ENCODE measurements at places on chromosomes 16 and 17.

GRCh38 chr17:14299280-14300141, 1.4 kb upstream of the HS3ST3B1 start:
- DNase-seq: no peak

DNA sequence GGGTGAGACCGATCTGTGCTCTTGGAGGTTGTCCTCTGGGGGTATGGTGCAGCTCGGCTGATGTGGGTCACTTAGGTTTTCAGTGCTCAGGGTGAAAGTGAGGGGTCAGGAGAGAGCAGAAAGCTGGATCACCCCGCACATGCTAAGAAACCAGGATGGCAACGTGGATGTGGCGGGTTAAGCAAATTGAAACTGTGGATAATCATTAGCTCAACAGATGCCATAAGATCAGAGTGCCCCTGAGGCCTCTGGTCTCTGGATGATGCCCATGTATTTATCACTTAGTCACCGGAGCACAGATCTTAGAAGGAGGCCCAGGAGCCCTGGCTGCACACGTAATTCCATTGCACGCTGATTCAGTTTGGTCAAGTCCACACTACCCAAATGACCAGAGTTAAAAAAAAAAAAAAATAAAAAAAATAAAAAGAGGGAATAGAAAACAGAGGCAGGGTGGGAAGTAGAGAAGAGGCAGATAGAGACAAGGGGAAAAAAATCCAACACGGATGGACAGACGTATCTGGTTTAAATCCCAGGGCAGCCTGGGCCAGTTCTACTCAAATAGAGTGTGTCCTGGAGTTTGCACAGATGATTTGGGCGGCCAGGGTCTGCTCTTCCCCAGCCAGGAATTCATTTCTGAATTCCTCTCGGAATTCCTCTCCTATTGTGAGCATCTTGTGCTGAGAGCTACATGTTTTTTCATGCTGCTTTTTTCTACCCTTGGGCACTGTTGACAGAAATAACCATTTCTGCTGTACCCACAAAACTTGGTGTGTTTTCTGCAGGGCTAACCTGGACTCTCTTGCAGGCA, 378.3 kb downstream of the CPPED1 start:
- DNase-seq: no peak

- no peak for DNase-seq
Measured at GRCh38 chr16:2987286-2987685, 7.0 kb upstream of the PKMYT1 start.

DNA sequence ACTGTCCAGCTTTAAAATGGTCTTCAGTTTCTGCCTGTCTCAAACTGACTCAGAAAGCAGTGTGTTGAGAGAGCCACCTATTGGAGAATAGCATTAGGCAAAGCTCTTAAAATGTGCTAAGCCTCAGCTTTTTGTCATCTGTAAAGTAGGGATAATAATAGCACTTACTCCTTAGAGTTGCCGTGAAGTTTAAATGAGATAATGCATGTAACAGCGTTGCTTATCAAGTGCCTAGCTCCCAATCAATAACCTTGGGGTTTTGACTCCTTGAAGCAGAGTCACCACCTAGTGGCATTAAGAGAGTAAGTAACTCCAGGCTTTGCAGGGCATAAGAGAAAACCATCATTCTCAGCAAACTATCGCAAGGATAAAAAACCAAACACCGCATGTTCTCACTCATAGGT, 163.3 kb downstream of the HS3ST2 start:
- peak; percentile 17 for DNase-seq

- DNase-seq: no peak
Measured at GRCh38 chr16:82658796-82659195, 32.0 kb downstream of the CDH13 start.

DNA sequence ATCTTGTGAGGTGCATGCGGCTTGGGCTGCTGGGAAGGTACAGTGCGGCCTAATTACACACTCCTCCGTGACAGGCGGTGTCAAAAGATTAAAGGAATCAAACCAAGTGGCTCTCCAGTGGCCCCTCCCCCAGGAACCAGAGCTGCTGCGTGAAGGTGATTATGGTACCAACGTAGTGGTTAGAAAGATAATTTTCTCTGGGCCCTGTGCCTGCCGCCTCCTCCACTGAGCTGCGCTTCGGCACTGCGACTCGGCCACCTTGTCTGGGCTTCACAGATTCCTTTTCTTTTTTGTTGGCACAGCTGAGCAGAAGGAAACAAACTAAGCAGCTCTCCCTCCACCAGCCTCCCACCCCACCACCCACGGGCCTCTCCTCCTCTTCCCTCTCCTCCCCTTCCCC, 113.2 kb upstream of the SDK2 start:
- DNase-seq: no peak

DNA sequence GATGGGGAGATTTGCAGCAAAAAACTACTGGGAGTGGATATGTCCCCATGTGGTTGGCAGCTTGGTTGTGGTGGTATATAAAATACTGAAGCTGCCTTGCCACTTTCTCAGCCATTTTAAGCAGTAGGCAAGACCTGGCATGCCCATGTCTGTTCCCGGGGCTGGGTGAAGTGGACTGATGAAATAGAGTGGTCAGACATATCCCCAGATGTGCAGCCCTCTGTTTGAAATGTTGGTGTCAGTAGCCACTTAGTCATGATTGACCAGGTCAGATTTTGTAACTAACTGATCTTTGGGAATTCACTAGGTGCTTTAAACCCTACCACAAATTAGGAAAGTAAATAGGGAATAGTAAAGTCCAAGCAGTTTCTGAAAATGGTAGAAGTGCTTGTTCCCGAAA, 151.6 kb downstream of the PHKB start:
- DNase-seq: no peak

GRCh38 chr16:51637770-51638094, 486.7 kb upstream of the SALL1 start:
- DNase-seq: no peak

- DNase-seq: peak; percentile 64
Measured at GRCh38 chr17:48610282-48611211, at the start of gene HOXB7. HOXB7 (minus strand) TSS chr17:48611017; CDS start chr17:48610918, 99 bp downstream.

DNA sequence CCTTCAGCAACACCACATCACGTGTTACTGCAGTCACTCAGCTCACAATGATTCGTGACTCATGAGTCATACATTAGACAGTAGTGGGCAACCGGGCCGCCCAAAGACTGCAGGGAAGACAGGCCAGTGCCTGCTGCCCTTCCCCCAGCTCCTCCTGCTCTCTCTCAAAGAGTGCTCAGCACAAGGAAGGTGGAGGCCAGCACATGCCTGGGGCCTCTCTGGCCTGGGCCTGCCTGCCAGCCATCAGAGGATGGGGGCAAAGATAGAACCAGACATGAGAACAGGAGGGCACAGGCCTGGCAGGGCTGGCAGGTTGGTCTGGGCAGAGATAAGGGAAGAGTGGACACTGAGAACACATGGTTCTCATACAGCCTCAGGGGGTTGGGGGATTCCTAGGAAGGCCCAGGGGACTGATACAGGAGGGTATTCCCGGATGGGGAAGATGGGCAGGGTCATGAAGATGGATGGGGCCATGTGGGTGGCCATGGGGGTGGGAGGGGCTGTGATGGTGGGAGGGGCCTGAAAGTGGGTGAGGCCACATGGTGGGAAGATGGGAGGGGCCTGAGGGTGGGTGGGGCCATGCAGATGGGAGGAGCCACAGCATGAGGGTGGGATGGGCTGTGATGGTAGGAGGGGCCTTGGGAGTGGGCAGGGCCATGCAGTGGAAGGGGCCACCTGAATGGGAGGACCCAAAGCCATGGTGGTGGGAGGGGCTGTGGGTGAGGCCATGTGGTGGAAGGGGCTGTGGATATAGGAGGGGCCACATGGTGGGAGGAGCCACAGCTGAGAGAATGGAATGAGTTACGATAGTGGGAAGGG, 29.0 kb downstream of the KATNB1 start:
- peak; percentile 69 for DNase-seq

GRCh38 chr16:2191446-2191706, 5.0 kb downstream of the CASKIN1 start:
- no peak for DNase-seq

DNA sequence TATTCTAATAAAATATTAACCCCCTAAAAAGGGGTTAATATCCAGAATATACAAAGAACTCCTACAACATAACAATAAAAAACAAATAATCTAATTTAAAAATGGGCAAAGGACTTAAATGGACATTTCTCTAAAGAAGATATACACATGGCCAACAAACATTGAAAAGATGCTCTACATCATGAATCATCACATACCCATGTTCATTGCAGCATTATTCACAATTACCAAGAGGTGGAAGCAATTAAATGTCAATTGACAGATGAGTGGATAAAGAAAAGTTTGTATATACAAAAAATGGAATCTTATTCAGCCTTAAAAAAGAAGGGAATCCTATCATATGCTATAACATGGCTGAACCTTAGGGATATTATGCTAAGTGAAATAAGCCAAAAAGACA, 36.8 kb downstream of the CPD start:
- no peak for DNase-seq

DNA sequence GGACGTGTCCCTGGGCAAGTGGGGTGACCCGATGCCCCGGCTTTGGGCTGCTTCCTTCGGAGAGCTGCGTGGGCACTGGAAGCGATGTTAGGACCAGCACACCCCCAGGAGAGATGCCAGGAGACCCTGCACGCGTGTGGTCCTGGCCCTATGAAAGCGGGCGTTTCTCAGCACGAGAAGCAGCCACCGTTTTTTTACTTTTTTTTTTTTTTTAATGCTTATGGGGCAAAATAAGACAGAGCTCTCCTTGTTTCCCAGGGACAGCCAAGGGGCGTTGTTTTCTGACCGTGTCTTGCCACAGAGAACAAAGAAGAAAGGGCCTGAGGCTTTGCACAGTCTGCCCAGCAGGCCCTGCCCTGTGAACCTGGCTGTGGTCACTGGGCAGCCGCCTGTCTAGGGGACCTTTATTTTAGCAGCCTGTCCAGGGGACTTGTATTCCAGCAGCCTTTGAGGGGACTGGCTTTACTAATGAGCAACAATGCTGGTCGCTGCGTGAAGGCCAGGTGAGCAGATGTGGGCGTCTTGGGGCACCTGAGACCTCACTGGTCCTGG, 996 bp downstream of the SLC25A10 start:
- DNase-seq: no peak

GRCh38 chr17:49001671-49002070, 4.5 kb downstream of the IGF2BP1 start:
- DNase-seq: no peak

GRCh38 chr17:5788266-5788900, 204.1 kb upstream of the NLRP1 start:
- DNase-seq: no peak

DNA sequence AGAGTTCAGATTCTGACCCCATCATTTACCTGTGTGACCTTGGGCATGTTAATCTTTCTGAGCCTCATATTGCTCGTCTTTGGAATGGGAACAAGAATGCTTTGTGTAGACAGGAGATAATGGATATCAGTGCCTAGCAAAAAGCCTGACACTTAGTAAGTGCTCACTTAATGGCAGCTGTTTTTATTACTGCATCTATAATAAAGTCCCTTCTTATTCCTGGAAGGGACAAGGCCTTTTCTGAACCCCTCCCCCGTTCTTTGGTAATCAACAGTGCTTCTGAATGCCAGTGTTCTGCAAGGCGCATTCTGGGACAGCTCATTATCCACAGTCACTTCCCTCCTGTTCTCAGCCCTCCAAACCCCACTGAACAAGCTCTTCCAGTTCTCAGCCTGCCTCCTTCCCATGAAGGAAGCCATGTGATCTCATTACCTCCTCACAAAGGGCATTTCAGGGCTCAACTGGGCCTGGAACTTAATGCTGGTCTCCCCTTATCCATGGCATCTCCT, 25.1 kb upstream of the SUPT4H1 start:
- no peak for DNase-seq

DNA sequence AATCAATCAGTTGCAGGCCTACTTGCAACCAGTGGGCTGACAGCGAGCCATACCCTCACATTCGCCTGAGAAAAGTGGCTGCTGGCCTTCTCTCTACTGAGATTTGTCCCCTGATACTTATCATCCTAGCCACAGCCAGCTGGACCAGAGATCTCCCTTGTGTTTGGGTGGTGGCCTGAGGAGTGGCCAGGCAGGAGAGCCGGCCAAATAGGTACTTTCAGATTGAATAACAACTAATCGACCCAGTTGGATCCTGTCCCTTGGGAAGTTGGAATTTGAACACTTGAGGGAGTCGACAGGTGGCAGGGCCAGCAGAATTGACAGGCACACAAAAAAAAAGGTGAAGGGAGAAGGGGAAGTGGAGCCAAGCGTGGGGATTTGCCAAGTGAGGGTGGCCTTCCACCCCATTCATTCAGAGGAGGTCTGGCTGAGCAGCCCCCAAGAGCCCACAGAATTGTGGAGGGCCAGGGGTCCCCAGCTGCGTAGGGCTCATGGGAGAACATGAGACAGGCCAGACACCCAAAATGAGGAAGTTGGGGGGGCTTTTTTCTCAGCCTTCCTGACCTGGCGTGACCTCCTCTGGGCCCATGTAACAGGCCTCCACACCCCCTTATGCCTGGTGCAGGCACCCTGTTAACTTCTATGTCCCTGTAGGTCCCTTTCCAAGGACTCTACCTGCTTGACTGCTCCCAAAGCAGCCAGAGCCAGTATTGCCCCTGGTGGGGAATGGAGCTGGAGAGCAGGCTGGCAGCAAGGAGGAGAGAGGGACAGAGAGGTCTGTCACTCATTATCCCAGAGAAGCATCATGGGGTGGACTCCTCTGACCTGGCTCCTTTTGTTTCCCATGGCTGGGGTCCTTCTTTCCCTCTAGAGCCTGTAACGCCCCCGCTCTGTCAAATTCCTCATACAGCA, 2.9 kb upstream of the RANGRF start:
- no peak for DNase-seq

GRCh38 chr17:54838651-54839421, 61.8 kb upstream of the TOM1L1 start:
- no peak for DNase-seq

DNA sequence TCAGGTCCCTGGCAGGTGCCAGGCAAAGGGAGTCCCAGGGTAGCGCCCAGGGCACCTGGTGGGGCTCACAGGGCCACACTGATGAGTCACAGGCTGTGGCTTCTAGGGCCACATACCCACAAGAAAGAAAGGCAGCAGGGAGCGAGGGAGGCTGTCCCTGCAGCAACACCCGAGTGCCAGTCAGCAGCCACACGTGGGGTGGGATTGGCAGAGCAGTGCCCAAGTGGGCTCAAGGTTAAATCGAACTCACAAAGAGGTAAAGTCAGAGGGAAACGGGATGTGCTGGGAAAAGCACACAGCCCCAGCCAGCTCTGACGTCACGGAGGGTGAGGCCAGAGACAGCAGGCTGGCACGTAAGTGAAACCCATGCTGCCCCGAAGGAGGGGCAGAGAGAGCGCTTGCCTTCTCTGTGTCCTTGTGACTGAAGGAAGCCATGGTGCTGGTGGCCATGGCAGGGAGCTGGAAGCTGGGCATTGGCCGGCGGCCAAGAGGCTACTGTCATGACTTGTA, 33.8 kb downstream of the FA2H start:
- DNase-seq: no peak

Measured in GM12865 (cell line).